ENCODE measurements at places on chromosomes 1 and 21.
A peak's percentile ranks its signal among the peaks of the same experiment; 100 is the strongest.

DNA sequence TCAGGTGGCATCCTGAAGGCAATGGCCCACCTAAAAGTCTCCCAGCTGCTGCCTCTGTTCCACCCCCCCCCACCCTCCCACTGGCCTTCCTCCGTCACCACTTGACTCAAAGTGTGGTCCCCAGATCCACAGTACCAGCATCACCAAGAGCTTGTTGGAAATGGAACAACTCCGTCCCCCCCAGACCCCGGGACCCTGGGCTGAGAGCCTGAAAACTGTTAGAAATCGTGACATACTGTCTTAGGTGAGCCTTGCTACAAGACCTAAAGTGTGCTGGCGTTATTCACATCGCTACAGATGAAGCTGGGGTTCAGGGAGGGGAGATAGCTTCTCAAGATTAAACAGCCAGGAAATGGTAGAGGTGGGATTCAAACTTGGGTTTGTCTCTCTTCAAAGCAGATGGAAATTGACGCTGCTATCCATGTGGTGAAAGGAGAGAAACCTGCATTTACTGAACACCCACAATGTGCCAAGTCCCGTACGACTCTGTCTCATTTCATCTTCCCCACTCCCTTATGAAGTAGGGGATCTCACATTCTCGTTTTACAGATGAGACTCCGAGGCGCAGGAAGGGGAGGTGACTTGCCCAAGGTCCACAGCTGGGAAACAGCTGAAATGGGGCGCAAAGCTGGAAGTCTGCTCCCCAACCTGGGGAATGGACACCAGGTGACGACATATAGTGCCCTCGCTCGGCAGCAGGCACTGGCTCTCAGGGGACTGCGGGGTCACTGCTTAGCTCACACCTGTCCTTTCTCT is 52.8 kb upstream of the IFFO2 start:
- no peak for DNase-seq

- DNase-seq: no peak
These were observed 26.1 kb downstream of the NHLH2 start for GRCh38 chr1:115814685-115815398.

DNA sequence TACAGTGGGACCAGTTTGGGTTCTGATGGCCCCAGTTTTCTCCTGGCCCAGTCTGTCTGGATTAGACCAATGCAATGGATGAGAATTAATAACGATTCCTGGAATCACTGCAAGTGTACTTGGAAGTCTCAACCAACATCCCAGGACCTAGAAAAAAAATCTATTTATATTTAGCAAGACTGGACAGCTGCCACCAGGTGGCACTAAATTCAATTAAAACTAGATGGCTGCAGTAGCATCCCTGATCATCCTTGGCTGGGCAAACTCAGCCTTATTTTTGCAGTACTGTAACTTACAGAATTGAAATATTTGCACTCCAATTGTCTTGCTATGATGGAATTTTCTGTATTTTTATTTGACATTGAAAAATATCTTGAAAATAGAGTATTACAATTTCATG is 165.7 kb downstream of the NCAM2 start:
- peak; percentile 34 for DNase-seq

GRCh38 chr1:53049574-53049967 is 12.4 kb upstream of the PODN start:
- DNase-seq: no peak

DNA sequence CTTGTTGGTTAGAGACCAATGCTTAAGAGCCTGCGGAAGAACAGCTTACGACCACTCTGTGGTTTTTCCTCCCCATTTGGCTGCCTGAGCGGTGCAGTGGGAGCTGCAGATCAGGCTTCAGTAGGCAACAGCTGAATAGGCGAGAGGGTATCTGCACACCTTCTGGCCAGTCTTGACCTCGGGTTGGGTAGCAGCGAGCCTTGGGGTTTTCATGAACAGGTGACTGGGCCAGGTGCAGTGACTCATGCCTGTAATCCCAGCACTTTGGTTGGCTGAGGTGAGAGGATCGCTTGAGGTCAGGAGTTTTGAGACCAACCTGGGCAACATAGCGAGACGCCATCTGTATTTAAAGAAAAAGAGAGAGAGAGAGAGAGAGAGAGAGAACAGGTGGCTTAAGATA is 41.0 kb downstream of the NENF start:
- DNase-seq: no peak

DNA sequence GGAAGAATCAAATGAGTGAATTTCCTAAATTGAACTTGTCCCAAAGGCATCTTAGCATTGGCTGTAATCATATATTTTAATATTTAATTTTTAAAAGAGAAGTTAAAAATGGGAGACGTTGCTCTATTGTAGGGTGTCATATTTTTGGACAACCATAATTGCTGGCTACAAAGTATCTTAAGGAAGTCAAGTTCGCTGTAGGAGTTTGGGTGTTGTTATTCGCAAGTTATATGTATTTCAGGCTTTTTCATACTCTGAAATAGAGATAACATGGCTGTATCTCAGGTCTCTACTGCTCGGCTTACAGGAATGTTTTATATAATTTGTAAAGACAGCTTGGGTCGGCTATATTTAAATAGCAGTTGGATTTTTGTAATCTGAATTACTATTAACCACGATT is 852 bp downstream of the TMEM50A start:
- no peak for DNase-seq

DNA sequence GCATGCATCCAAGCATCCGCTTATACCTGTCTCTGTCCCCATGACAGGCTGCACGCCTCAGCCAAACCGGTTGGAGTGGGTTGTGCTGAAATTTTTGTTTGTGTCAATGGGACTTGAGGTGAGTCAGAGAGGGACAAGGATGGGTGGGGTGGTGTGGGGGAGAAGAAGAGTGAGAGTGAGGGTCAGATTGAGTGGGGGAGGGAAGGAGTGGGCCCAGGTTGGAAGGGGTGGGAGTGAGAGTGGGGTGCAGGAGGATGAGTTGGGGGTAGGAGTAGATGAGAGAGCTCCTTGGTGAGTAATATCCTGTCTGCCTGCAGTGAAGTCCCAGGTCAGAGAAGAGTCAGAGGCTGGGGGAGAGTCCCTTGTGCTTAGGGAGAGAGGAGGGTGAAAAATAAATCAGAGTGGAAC is 3.3 kb upstream of the NECTIN4 start:
- DNase-seq: no peak

DNA sequence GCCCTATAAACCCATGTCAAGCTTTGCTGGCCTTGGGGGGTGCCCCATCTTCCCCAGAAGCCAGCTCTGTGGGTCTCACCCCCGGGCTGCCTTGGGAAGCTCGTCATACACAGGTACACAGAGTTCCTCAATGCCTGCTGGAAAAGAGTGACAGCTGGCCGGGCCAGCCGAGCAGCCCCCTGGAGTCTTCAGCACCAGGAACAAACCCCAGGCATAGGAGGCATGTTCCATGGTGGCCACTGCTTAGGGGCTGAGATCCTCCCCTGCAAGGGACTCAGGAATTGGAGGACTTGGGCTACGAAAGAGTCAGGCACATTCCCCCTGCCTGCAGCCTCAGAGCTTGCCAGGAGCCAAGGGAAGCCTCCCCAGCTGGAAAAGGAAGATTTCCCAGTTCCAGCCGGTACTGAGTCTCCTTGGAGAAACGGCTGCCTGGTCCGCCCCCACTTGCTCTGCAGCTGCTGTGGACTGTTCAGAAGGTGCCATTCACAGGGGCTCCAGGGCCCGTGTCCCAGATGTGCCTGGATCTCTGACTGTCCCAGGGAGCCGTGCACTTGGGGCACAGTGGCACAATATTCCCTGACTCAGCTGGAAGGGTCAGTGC is 89.5 kb downstream of the STUM start:
- no peak for DNase-seq

DNA sequence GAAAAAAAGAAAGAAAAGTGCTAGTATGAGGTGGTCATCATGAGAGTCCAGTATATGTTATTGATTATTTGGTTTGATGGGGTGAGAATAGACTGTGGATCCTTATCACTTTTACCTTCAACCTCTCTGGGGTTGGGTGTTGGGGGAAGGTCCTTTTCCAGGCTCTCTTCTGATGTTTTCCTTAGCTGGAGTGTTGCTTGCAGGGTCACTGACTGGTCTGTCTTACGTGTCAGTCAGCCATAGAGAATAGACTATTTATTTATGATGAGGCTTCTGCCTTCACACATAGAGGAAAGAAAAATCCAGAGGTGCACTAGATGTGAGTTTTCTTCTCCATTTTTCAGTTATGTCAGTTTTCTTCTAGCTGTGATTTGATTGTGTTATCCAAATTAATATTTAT is 36.5 kb downstream of the MAP3K21 start:
- no peak for DNase-seq

DNA sequence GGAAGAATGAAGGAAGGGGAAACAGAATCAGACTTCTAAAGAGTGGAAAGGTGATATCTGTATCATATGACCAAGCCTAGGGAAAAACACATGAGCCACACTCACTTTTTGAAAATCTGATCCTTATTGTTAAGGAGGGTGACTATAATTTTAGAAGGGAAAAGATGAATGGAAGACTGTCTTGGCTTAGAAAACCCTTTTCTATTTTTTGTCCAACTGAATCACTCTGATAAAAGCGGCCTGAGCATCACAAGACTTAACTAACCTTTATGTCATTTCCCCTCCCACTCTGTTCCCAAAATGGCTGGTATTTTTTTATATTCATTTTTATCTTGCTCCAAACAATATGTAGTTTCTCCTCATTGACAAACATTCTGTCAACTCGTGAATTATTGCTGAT is 169.8 kb downstream of the C1orf21 start:
- DNase-seq: no peak

- no peak for DNase-seq
These were observed 152.9 kb downstream of the RWDD3 start for GRCh38 chr1:95386915-95387314.

DNA sequence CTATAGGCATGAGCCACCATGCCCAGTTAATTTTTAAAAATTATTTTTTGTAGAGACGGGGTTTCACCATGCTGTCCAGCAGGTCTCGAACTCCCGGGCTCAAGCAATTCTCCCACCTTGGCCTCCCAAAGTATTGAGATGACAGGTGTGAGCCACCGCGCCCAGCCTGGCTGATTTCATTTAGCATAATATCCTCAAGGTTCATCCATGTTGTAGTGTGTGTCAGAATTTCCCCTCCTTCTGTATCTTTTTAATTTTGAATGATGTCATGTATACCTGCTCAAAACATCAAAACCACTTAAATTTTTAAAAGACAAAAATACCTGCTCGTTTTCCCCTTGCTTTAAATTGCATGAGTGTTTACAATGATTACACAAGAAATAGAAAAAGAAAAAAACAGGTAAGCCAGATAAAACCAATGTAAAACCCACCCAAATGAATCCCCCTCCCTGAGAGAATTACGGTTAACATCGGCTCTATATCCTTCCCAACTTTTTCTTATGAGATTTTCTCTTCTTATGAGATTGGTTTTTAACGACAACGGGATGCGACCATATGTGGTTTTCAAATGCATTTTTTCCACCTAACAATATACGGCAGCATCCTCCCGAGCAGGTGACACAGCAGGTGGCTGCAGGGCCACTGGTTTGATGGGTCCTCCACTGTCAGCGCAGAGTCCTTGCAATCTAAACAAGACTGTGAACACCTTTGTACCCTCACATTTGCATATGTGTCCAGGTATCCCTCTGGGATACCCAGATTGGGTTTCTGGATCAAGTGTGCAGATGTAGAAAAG is 22.1 kb downstream of the IFFO2 start:
- DNase-seq: no peak

- DNase-seq: no peak
These were observed at the start of gene L1TD1 for GRCh38 chr1:62194651-62195544. L1TD1 (plus strand) TSS chr1:62194849; CDS start chr1:62206629, 11,780 bp downstream.

GRCh38 chr1:40303790-40304189 is 13.3 kb downstream of the COL9A2 start:
- DNase-seq: no peak

DNA sequence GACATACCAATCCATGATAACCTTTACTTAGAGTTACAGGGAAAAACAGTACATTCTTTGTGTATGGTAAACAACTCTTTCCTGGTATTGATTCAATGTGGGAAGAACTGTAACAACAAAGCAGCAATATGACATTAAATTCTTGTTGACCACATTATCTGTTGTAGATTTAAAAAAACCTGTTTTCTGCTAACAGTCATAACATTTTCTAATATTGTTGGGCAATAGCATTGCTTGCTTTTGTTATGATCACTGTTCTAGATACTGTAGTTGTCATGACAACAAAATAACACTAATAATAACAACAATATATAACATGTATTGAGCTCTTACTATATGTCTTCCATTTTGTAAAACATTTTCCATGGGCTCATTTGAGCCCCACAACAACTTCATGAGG is 54.2 kb downstream of the PDE4B start:
- DNase-seq: no peak

DNA sequence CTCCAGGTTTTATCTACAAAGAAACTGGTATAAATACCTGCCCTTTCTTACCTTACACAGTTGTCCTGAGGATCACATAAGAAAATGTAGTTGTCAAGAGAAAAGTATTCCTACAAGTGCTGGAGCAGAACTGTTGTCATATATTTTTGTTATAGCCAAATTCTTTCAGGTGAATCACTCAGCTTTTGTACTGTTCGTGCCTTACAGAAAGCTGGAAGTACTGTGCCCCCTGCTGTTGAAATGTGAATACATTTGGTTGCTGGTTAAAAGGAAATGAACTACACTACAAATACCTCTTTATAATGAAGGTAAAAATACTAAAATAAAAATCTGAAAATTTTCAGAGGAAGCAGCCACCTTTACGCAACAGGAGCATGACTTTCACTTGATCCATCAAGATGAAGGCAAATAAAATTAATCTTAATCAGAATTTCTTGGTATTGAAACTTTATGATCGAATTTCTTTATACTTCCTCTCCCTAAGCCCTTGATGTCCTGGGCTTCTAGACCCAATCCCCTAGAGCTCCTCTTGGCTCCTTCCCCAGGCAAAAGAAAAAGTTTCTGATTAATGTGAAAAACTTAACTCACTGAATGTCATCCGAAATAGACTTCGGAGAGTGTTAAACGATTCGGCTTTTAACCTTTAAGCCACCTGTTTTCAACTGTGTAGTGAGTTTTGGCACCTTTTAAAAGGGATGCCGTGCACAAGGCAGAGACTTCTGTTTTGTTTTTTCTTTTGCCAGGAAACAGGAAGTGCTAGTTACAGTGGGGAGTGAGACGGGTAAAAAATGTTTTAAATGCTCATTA is 12.5 kb downstream of the CHML start:
- no peak for DNase-seq

- DNase-seq: no peak
These were observed 383.7 kb downstream of the ZP4 start for GRCh38 chr1:237507005-237507404.

GRCh38 chr1:68111519-68112436 is 61.4 kb upstream of the DIRAS3 start:
- DNase-seq: no peak

DNA sequence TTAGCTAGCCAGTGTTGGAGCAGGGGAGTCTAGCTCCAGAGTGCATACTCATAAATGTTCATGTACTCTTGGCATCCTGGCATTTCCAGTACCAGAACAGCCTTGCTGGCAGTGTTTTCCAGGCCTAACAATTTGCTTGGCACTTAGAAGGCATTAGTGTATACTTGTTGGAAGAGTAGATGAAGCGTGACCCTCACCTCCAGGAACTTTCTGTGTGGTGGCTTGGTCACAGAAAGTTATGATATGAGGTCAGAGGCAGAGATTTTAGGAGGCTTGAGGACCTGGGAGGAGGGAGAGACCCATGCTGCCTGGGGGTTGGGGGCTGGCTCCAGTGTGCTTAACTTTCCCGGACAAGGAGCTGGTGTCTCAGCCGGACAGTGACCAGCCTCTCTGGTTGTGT is 52.7 kb upstream of the GCLM start:
- DNase-seq: no peak

GRCh38 chr1:56409112-56409691 is 170.2 kb downstream of the PLPP3 start:
- DNase-seq: no peak

- DNase-seq: no peak
These were observed 174.1 kb upstream of the EDN2 start for GRCh38 chr1:41658431-41659158.

GRCh38 chr21:39504230-39504629 is 52.5 kb downstream of the SH3BGR start:
- DNase-seq: no peak
